ENCODE measurements at places on chromosomes 4 and X. TPM values are rescaled to one million over a fixed set of nuclear protein-coding genes. Genes with fewer than 3 reads are reported as not detected.
A peak's percentile ranks its signal among the peaks of the same experiment; 100 is the strongest.

DNA sequence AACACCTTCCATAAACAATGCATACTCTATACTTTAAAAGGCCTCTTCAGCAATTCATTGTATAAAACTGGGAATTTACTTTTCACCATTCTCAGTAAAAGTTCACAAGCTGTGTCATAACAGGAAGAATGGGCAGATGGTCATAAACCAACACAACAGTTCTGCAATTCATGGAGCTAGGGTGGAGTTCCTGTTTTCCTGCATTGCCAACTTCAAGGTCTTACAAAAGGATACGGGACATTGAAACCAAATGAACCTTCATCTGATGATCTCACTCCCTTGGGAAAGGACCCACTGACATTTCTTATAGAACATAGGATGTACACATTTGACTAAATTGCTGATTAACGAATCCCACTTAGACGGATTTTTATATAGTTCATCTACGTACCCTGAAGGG is 4.1 kb downstream of the KDR start:
- no peak for DNase-seq

DNA sequence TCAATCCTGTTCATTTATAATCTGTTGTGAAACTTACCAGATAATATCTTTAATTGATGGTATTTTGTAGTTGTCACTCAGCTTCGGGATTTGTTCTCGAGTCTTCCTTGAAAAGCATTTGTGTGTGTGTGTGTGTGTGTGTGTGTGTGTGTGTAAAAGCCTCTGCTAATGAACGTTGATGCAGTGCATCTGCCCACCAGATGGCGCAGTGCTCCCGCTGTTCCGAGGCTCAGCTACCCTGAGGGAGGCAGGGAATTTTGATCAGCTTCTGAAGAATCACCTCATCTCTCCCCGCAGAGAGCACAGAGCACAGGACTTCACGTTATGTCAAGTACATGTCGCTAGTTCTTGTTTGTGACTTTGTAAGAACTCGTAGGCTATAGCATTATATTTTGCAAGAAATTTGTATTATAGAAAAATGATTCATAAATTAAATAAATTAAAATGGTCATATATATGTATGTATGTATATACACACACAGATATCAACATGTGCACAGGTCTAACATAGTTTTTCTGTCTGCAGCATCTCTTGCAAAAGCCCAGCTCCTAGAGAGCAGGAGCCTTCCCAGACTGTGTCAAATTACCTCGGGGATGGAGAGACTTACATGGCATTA is 316.7 kb upstream of the IGFBP7 start:
- DNase-seq, result no peak

GRCh38 chr4:53721263-53721662 is 130.0 kb upstream of the LNX1 start:
- DNase-seq, result no peak

GRCh38 chr4:4391866-4392265 is 5.0 kb downstream of the NSG1 start:
- DNase-seq, result no peak

- DNase-seq, result no peak
These were observed 542.0 kb downstream of the GBA3 start for GRCh38 chr4:23234716-23235115.

GRCh38 chr4:178599521-178599920 is 1157.3 kb upstream of the AGA start:
- no peak for DNase-seq

GRCh38 chr4:82551734-82552133 is 10.1 kb downstream of the TMEM150C start:
- DNase-seq, result no peak

DNA sequence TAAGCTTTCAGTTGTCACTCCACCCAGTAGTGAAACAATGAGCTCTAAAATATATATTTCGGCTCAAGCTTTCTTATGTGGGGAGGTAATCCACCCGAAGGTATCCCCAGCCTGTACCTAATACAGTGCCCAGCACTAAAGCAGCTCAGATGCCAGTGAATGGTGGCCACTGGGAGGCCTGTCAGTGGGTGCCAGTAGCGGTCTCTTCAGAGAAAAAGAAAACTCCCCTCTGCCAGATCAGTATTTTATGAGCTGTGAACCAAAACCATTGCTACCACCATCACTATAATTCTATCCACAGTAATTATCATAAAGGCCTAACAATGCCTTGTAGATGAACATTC is 835 bp upstream of the NFKB1 start:
- DNase-seq, result no peak

- DNase-seq, result no peak
These were observed 1684.8 kb upstream of the TENM3 start for GRCh38 chr4:180558427-180558826.

GRCh38 chr4:181701214-181701613 is 542.0 kb upstream of the TENM3 start:
- no peak for DNase-seq

- DNase-seq, result no peak
These were observed 30.8 kb downstream of the SLITRK2 start for GRCh38 chrX:145848448-145848847.

- DNase-seq, result no peak
These were observed 78.8 kb downstream of the PHEX start for GRCh38 chrX:22110729-22111494.

GRCh38 chr4:185638093-185638492 is 102.8 kb upstream of the PDLIM3 start:
- DNase-seq, result no peak

DNA sequence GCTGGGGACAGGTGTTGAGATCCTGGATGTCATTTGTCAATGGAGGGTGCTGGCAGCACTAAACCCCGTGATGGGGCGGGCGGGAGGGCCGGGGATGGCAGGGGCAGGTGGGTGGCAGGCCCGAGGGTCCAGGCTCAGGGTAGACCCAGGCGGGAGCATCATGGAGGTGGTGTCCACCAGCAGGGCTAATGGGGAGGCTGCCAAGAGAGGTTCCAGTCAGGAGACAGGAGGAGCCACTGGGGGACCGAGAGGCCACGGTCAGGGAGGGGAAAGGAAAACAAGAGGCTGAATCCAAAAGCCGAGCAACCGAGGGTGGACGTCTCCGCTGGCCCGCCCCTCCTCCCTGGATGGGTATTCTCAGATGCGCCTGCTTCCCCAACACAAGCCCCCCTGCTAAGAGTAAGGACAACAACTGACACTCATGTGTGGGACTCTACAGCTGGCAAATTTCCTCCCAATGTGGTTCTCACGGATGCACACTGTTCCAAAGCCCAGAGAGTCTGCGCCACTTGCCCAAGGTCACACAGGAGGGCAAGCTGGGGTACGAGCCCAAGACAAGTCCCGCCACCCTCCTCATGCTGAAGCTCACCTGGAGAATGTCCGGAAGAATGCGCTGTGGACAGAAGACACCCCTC is 132.0 kb downstream of the CPZ start:
- no peak for DNase-seq

DNA sequence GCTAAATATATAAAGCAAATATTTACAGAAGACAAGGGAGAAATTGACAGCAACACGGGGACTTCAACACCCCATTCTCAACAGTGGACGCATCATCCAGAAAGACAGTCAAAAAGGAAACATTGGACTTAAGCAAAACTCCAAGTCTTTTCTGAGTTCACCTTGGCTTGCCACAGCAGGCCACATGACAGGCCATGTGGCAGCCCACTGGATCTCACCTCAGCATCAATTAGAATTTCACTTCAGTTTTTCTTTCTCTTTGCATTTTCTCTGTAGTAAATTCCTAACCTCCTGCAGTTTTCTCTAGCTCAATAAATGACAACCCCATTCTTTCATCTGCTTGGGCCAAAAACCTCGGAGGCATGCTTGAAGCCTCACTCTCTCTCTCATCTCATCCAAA is 12.4 kb downstream of the SMIM9 start:
- DNase-seq, result no peak

GRCh38 chr4:40960941-40961340 is 211.2 kb downstream of the NSUN7 start:
- no peak for DNase-seq

GRCh38 chr4:61485056-61485455 is 284.9 kb downstream of the ADGRL3 start:
- DNase-seq, result no peak

- DNase-seq, result no peak
These were observed 89.3 kb upstream of the MAML3 start for GRCh38 chr4:140243278-140243753.

GRCh38 chrX:125175991-125176584 is 143.6 kb upstream of the TEX13C start:
- DNase-seq, result no peak

- no peak for DNase-seq
These were observed 1026.6 kb downstream of the RAPGEF2 start for GRCh38 chr4:160129439-160129838.

GRCh38 chrX:68443155-68443868 is 10.0 kb upstream of the OPHN1 start:
- DNase-seq, result peak; percentile 23

DNA sequence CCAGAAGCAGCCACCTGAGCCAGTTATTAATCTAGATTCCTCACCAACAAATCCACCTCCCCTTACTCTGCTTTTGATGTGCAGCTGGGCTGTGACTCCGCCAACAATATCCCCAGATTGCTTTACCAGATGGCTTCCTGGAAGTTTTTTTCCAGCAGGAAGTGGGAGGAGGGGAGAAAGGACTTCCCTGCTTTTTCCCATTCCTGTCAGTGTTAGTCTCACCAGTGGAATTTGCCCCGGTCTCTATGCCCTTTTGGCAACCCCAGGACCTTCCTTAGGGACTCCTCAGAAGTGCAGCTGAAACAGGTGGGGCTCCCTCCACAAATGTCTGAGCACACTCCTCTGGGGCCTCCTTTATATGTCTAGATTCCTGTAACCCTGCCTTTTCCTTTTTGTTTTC is 465.2 kb upstream of the IGFBP7 start:
- DNase-seq, result no peak

- DNase-seq, result no peak
These were observed 210.8 kb upstream of the RASGEF1B start for GRCh38 chr4:81682492-81682891.

- no peak for DNase-seq
These were observed 18.4 kb downstream of the HPRT1 start for GRCh38 chrX:134478374-134478773.

DNA sequence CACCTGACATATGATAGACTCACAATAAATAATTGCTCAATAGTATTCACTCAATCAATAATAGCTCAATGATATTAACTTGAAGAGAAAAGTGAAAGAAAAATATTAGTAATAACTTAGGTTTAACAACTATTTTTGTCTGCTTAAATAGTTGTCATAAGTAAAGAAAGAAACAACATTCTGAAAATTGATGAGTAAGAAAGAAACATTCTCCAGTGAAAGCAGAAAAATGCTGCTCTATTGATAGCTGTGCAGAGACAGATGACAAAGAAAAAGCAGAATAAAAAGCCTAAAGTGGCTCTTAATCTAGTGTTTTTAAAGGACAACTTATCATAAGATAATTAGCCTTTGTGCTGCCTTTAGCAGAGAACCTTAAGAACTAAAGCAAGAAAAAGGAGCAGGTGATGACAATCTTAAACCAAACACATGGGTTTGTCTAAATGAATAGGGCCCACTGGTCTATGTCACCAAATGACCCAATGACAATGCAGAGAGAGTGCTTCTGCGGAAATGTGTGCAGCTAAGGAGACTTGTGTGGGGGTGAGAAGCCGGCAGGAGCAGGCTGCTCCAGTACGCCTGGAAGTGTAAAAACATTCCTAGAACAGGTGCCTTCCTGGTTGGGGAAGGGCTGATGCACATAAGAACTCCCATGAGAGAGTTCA is 13.2 kb downstream of the HS3ST1 start:
- no peak for DNase-seq

DNA sequence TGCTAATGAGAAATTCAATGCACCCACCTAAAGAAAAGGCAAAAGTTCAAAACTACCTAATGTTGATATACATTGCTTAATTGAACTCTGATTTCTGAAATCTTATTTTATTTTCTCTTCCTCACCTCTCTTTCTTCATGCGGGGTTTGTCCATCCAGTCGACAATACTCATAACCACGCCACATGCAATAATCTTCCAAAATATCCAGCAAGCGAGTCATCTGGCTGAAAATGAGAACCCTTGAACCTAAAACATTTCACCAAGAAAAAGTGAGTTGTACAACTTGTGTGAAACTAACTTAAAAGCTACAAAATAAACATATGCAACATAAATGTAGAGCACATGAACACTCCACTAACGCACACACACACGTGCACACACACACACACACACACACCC is 26.7 kb downstream of the SMARCA1 start:
- no peak for DNase-seq

DNA sequence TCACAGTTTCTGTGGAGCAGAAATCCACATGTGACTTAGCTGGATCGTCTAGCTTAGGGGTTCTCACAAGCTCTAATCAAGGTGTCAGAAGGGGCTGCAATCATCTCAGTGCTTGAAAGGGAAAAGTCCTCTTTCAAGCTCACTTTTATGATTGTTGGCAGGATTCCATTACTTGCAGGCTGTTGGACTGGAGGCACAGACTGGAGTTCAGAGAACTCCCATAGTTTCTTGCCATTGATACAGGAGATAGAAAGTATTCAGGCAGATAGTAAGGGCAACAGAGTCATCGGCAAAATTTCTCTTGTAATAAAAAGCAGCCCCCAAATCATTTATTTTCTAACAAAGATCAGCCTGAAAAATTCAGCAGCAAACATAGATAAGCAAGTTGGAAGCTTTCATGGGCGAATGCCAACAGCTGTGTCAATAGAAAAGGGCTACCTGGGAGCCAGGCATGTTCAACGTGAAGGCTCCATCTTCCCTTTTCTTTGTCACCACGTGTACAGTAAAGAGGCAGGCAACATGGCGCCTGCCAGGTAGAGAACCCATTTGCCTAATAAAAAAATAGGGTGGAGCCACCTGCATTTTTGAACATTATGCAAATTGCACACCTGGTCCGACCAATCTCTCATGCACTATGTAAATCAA is 64.4 kb downstream of the CXCL13 start:
- no peak for DNase-seq

GRCh38 chr4:123787512-123788080 is 391.0 kb downstream of the SPRY1 start:
- no peak for DNase-seq

DNA sequence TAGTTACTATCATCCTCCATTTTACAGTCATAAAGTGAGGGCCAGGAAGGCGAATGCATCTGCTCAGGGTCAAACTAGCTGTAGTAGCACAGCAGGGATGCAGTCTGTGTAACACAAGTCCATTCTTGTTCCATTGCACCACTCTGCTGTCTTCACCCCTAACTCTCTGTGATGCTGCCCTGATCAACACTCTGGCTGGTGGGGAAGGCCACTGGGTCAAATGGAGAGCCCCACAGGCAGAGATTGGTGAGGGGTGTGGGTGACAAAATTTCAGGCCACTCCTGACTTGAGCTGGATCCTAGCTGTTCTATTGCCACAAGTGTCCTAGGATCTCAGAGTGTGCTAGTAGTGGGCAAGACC is 136.5 kb downstream of the PJA1 start:
- no peak for DNase-seq

GRCh38 chr4:83556006-83556707 is 20.2 kb downstream of the GPAT3 start:
- no peak for DNase-seq

The MSX1 gene
- total RNA-seq, result not detected

The PPP1R3F gene
- total RNA-seq, result 16.3 TPM

The CAMK2D gene
- total RNA-seq, result 36.1 TPM

The PRDM8 gene
- total RNA-seq, result 11.2 TPM

The PWWP3B gene
- not detected for total RNA-seq

The IL1RAPL1 gene
- not detected for total RNA-seq

The COQ2 gene
- 10.3 TPM for total RNA-seq

The CTAG1B gene
- not detected for total RNA-seq

The ZNF157 gene
- total RNA-seq, result 0.96 TPM

The CLDN34 gene
- not detected for total RNA-seq

The NEXMIF gene
- 2.3 TPM for total RNA-seq

The GIMD1 gene
- total RNA-seq, result not detected

The KIF4A gene
- total RNA-seq, result 0.20 TPM

The FRAS1 gene
- total RNA-seq, result not detected

The PARM1 gene
- 0.91 TPM for total RNA-seq
